Right kidney (tissue), 9 donors: ENCODE measurements at places on chromosomes 2 and 18.

DNA sequence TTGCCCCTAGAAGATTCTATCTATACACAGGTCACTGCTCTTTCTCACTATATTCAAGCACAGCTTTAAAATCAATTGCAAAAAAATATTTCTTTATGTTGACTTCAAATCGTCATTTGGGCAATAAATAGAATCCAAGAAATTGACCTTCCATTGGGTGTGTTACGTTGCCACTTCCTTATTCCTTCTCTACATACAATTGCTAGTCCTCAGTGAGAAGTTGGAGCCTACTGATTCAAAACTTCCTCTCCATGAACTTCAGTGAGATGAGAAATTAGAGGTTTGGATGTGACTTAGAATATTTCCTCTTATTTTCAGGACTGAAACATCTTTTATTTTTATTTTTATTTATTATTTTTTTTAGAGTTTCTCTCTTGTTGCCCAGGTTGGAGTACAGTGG, 40.3 kb downstream of the PMAIP1 start:
- no peak for DNase-seq

GRCh38 chr2:182359990-182360662, 66.7 kb downstream of the PDE1A start:
- no peak for DNase-seq

GRCh38 chr2:163466331-163467250, 269.2 kb downstream of the FIGN start:
- DNase-seq: no peak

DNA sequence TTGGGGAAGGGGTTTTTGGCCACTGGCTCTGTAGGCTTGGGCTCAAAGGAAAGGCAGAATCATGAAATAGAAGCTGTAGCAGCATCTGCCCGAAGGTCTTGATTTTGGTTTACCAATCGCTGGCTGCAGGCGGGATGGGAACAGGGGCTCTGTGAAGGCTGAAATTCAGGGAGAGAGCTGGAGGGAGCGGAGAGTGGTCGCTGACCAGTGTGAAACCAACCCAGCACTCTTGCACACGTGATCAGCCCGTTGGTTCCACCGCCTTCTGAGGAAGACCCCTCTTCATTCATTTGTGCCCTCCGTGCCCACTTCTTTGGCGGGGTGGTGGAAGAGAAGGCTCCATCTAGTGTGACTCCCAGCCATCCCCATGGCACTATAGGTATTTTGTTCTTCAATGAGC, 82.6 kb downstream of the KLHL29 start:
- no peak for DNase-seq

DNA sequence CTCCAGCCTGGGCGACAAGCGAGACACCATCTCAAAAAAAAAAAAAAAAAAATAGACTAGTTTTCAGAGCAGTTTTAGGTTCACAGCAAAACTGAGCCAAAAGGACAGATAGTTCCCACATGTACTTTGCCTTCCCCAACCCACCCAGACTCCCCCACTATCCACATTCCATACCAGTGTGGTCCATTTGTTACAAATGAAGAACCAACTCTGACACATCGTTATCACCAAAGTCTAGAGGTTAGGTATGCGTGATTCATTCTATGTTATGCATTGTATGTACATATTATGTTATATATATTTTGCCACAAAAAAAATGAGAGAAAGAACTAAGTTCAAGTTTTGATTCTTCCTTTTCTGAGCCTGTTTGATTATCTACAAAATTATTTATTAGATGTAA, 3.5 kb downstream of the DUSP11 start:
- no peak for DNase-seq

DNA sequence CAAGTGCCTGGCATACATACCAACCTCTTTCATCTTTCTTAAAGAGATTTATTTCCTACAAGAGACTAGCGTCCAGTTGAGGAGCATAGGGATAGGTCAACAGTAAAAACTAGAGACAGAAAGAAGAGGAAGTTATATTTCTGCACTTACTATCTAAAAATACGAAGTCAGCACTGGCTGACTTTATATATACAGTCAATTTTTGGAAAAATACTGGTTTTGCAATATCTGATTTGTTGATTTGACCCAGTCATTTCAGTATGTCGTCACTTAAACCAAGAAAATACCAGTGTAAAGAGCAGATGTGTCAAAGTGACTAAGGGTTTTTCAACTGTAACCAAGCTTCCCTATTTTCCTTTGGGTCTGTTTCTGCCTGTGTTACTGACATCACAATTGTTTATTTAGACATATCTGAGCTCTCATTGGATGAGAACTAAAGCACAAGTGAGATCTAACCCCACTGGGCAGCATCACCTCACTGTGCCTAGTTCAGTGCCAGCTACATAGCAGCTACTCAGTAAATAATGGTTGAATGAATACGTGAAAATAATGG, 23.0 kb downstream of the CYTIP start:
- no peak for DNase-seq

- peak; percentile 84 for DNase-seq
These were observed at the start of gene MAL for GRCh38 chr2:95025406-95026319. Gene MAL (plus strand): TSS chr2:95025708. CDS start chr2:95025793, 85 bp downstream.

DNA sequence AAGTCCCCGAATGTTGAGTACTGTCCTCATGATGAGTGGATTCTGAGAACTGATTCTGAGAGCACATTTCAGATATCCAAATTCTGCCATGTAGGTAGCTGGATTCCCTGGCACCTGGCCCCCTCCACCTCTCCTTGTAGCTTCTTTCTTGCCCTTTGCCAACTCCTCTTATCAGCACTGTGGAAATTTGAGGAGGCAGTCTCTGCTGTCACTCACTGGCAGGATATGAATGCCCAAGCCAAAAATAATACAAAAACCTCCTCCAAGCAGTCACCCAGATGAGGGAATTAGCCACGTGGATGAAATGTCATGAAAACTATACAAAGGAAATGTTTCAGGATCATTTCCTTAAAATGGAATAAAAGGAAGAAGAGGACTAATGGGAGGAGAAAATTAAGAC, 276.8 kb downstream of the SETBP1 start:
- no peak for DNase-seq

GRCh38 chr2:70896765-70897202, 38.9 kb upstream of the ATP6V1B1 start:
- no peak for DNase-seq

DNA sequence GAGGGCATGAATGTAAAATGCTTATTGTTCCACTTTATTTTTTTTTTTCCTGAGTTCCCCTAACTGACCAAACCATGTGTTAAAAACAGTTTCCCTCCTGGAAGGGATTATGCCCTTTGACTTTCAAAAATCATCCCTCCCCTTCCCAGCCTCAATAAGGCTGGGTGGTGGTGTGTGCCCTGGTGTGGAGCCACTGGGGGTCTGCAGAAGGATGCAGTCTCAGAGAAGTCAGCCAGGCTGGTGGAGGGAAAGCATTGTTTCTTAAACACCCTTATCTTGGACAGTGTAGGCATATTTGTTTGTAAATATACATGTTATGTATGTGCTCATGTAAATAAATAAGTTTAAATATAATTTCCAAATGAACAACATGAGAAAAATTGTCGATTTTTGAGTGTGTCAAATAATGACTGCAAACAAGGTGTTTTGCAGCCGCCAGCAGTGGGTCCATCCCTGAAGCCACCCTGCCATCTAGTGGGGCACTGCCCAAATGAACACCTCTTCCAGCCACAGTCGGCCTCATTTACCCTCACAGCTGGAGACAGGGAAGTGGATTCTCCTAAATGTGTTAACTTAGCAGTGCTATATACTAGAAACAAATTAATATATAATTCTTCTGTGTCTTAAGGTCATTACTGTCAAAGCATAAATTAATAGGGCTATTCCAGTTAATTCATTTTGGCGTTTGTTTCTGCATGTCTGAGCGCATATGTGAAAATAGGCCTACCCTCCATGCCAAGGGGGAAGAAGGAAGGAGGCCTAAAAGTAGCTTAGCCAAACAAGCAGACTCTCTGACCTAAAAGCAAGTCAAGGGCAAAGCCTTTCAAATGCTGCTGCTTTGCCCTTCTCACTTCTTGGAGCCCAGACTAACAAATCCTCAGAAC, 209.6 kb upstream of the PIK3C3 start:
- DNase-seq: peak; percentile 45

DNA sequence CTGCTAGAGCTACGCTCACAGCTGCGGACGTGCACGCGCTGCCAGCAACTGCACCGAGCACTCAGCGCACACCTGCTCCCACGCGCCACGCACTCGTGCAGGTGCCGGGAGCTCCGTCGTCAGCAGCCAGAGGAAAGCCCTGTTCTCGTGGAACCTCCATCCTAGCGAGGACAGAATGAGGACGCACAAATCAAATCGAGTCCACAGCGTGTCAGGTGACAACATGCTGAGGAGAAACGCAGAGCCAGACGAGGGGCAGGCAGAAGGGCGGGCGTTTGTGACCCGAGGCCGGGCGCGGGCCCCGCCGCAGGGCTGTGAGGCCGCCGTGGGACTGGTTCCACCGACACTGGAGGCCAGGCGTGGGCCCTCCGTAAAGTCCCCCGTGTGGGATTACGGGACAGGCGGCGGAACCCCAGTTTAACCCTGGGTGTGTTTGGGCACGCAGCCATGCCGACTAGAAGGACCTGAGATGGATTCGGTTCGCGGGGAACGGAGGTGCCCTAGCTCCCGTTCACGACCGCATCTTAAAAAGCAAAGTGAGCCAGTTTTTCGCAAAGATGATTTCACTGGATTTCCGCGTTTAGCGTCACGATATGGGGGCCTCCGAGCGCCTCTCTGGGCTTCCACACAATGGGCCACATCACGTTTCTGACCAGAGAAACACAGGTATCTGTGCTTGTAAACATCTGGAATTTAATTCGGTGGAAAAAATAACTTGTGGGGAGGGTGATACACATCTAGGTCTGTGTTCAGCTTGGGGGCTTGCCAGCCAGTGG, 26.9 kb upstream of the ALKAL2 start:
- DNase-seq: no peak

GRCh38 chr18:61929881-61930640, 37.3 kb upstream of the RNF152 start:
- no peak for DNase-seq

GRCh38 chr2:31090188-31090587, 48.1 kb downstream of the GALNT14 start:
- DNase-seq: no peak

GRCh38 chr2:98874186-98874689, 61.8 kb downstream of the CRACDL start:
- no peak for DNase-seq

DNA sequence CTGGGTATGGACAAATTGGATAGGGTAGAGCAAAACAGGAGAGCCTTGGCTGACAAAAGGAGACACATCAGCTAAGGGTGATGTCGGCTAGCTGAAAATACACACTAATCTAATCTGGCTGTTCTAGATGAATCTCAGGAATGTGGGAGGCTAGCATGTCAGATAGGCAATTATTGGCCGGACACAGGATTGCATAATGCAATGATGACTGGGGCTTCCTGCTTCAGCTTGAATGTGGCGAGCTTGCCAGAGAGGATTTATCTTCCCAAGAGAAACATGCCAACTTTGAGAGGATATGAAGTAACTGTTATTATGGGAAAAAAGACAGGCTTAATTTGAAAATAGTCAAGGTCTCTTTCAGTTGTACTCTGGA, 102.4 kb downstream of the TRIB2 start:
- peak; percentile 13 for DNase-seq

DNA sequence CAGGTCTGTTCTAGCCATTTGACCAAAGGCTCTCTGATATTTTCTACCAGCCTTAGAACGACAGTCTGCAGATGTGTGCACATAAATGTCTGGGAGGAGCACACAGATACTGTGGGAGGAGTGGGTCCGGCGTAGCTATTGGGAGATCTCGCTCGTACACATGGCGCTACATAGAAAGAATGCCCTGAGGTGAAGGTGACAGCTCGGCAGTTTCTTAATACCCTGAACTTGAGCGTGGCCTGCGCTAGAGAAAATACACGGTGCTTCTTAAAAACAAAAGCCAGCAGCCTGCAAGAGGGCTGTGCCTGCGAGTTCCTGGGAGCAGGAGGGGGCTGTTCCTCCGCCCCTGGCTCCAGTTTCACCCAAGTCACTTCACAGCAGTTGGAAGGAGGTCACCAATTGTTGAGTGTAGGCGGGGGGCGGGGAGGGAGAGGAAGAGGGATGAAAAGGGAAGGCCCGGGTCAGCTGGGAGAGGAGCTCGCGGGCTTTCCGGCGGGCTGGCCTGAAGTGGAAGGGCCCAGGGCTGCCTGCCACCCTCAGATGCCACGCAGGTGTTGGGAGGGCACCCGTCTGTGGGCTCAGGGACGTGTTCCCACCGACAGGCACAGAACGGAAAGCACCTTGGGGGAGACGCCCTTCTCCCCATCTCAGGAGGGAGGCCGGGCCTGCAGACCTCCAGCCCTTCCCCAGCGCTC, 124.7 kb upstream of the ZNF516 start:
- peak; percentile 87 for DNase-seq

GRCh38 chr18:23650968-23651927, 11.5 kb downstream of the ANKRD29 start:
- DNase-seq: no peak

DNA sequence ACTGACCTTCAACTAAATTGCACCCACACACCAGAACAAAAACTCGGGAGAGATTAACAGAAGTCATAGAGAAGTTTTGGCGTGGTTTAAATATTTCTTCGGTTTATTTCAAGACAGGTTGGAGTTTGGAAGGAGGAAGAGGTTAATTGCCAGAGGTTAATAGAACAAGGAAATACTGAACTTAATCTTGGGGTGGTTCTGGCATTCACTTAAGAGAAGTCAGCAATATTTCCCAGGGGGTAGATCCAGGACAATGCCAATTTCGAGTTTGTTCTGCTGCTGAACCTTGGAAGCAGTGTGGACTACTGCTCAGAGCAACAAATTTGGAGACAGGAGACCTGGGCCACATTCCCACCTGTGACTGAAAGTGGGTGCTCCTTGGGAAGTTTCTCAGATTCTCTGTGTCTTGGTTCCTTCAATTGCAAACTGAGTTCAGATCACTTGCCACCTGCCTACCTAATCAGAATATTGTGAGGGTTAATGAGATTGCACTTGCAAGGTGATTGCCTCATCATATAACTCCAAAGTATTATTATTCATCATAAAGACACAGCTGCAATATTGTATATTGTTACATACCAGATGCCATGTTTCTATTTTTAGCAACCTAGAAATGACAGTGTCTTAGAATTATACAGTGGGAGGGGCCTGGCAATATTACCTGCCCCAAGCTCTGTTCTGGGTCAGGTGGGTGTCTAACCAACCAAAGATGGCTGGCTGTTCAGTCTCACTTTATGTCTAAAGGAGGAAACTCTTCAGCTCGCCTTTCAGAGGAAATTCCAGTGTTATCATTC, 217.4 kb downstream of the CDCA7 start:
- no peak for DNase-seq

DNA sequence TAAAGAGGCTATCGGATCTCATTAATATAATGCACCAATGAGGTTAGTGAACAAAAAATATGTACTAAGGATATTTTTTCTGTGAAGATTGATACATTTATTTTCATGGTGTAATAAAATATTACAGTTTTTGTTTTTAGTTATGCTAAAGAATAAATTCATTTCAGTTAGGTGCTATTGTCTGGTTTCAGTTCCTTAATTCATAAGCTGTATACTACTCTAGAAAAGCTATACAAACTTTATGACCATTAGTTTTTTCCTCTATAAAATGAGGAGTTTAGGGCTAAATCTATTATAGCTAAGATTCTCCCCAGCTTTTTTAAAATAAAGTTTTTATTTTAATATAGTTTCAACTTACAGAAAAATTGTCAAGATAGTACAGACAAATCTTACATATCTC, 1311.7 kb upstream of the NXPH2 start:
- no peak for DNase-seq

GRCh38 chr18:77205769-77206168, 43.9 kb upstream of the GALR1 start:
- DNase-seq: no peak
